ENCODE measurements at places on chromosomes 1 and 21.

GRCh38 chr1:54405898-54406293 is 298 bp downstream of the SSBP3 start:
- H3K4me1 ChIP-seq = peaks cover 32% of the 10 kb centered on the region
- peak overlapping the region; percentile 96 for H3K27ac ChIP-seq
- peak; percentile 70 for DNase-seq

DNA sequence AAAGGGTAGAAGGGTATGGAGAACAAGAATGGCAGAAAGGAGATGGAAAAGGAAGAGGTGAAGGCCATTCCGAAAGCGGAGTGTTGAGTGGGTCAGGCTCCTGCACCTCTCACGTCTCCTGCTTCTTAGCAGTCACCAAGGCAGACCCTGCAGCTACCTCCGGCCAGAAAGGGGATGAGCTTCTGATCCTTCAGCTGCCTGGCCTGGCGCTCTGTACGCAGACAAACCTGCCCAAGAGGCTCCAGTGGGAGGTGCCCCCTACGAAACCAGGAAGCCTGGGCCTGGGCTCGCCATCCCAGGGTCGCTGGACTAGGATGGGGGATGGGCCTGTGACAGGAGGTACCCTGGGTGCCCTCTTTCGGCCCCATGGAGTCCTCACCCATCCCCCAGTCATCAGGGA is 3.0 kb downstream of the GPR61 start:
- H3K27ac ChIP-seq = no peak overlapping the region
- H3K27me3 ChIP-seq = no peaks in the 10 kb centered on the region
- peaks cover 13% of the 10 kb centered on the region for H3K4me1 ChIP-seq
- H3K4me3 ChIP-seq = no peak overlapping the region
- DNase-seq = no peak

- no peaks in the 10 kb centered on the region for H3K36me3 ChIP-seq
- H3K27ac ChIP-seq = no peak overlapping the region
- H3K27me3 ChIP-seq = peaks cover 58% of the 10 kb centered on the region
- H3K4me3 ChIP-seq = no peak overlapping the region
- DNase-seq = no peak
Observed at GRCh38 chr1:239995281-239995680, 96.4 kb upstream of the FMN2 start.

DNA sequence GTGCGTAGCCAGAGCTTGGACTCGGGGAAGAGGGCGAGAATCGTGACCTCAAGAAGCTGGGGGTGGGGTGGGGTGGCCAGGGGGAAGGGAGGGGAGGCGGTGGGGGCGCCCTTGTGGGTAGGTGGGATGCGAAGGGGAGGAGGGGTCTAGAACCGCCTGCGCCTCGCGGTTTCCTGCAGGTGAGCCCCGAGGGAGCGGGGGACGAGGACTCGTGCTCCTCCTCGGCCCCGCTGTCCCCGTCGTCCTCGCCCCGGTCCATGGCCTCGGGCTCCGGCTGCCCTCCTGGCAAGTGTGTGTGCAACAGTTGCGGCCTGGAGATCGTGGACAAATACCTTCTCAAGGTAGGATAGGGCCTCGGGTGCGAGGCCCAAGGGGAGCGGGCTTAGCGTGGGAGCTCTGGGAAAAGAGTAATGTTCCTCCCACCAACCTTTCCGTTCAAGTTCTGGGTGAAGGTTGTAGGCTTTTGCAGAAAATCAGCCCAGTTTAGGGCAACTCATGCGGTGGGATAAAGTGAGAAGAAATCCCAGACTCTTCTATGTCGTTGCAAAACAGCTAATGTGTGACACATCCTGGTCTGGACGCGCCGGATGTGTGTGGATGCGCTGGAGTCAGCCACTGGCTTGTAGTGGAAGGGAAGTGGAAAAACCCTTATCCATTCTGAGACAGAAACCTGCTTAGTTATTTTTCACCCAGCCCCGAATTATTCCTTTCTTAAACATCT is 2.9 kb downstream of the LHX8 start:
- no peaks in the 10 kb centered on the region for H3K36me3 ChIP-seq
- no peak overlapping the region for H3K27ac ChIP-seq
- no peak for DNase-seq
- peaks cover 4% of the 10 kb centered on the region for H3K4me1 ChIP-seq

DNA sequence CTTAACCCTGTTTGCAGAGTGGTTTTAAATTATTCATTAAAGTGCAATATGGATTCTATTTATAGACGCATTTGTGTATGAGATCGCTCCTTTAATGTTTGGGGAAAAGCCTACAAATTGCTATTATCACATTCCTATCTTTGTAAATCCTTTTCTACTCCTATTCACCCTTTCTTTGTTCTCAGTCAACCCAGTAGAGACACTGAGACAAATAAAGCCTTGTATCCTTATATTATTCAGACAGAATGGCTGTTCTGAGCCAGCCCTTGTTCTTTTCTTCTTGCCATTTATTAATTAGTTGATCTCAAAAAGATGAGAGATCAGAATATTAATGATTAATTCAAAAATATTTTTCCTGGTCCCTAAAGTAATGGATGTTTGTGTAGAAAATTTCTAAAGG is 8.4 kb downstream of the PCBP3 start:
- no peaks in the 10 kb centered on the region for H3K27me3 ChIP-seq
- H3K27ac ChIP-seq = no peak overlapping the region
- no peaks in the 10 kb centered on the region for H3K4me1 ChIP-seq
- H3K36me3 ChIP-seq = no peaks in the 10 kb centered on the region
- no peak for DNase-seq

DNA sequence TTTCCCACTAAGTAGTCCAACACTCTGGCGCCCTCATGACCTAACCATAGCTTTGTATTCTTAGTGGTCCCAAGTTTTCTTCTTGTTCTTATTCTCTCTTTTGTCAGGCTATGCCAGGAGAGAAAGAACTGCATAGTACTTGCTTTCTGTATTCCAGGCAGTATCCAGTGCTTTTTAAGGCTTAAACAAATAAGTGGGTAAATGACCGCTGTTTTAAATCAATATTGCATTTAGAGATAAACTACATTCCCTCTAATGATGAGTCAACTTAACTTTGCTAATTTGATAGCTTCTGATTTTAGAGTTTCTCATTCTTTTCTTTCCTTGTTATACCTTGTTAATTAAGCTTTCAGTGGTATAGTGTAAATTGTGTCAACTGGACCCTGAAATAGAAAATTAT is 139.6 kb downstream of the ZP4 start:
- no peak overlapping the region for H3K27ac ChIP-seq
- H3K4me3 ChIP-seq = no peak overlapping the region
- H3K36me3 ChIP-seq = peaks cover 21% of the 10 kb centered on the region
- no peak for DNase-seq
- H3K27me3 ChIP-seq = no peaks in the 10 kb centered on the region

GRCh38 chr21:31281561-31281960 is 62.5 kb downstream of the TIAM1 start:
- no peak overlapping the region for H3K4me3 ChIP-seq
- peaks cover 15% of the 10 kb centered on the region for H3K4me1 ChIP-seq
- H3K27ac ChIP-seq = no peak overlapping the region
- H3K36me3 ChIP-seq = no peaks in the 10 kb centered on the region

- DNase-seq = no peak
- H3K4me1 ChIP-seq = peaks cover 24% of the 10 kb centered on the region
- H3K36me3 ChIP-seq = no peaks in the 10 kb centered on the region
- no peaks in the 10 kb centered on the region for H3K27me3 ChIP-seq
- H3K4me3 ChIP-seq = no peak overlapping the region
- no peak overlapping the region for H3K27ac ChIP-seq
Observed at GRCh38 chr1:232459826-232460225, 170.1 kb downstream of the SIPA1L2 start.

DNA sequence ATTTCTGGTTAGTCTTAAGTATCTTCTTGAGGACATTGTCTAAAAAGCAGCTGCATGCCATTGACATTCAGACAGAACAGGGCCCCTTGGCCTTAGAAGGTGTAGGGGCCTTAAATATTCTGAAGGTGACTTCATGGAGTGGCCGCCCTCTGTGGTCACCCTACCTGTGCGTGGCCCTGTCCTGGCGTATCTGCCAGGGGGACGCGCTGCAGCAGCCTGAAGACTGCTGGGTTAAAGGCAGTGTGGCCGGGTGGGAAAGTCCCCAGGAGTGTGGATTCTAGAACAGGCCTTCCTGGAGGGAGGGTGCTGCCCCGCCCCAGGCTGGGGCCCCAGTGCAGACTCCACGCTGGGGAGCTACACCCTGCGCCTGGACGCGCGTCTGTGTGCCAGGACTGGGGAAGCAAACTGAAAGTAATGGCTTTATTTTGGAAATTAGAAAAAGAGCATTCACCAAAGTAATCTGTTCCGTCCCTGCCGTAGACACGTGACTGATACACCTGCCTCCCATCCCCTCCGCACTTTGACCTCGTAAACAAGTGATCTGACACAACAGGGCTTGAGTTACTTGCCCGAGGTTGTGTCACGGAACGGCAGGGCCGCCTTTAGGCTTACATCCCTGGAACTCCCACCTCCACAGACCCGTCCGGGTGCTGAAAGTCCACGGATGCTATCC is 1.8 kb downstream of the AGPAT3 start:
- H3K4me1 ChIP-seq = peaks cover 14% of the 10 kb centered on the region
- no peak for DNase-seq

DNA sequence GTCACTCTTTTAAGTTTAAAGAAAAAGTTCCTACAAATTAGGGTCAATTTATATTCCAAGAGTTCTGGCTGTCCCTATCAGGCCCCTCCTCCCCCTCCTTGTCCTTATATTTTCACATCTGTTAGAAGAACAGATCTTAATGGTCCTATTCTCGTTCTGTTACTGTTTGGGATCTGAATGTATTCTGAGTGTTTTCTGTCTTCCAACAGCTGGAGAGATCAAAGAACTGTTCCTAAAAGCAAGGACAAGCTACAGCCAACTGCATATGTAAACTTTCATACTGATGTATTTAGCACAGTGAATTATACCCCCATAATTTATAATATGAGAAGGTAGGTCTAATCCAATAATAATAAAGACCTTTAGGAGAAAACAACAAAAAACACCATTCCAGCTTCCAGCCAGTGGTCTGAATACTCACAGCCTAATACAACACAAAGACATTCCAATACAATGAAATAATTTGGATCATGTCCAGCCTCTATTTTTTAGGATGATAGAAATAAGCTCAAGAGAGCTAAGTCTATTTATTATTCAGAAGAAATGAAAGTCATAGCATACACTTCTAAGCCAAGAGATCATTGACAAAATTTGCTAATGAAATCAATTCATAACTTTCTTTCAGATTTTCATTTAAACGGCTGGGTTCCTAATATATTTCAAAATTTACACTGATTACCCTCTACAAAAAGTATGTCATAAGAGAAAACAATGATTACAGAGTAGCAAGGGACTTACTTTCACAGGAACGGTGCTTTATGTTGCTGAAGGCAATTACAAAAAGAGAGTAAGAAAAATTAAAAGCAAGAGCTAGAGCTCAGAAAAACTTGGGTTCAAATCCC is 25.3 kb downstream of the WLS start:
- DNase-seq = no peak
- H3K36me3 ChIP-seq = no peaks in the 10 kb centered on the region
- no peaks in the 10 kb centered on the region for H3K27me3 ChIP-seq
- H3K27ac ChIP-seq = peak overlapping the region; percentile 23
- H3K4me1 ChIP-seq = peaks cover 42% of the 10 kb centered on the region

- H3K4me1 ChIP-seq = peaks cover 2% of the 10 kb centered on the region
- H3K36me3 ChIP-seq = no peaks in the 10 kb centered on the region
- H3K27me3 ChIP-seq = no peaks in the 10 kb centered on the region
- no peak overlapping the region for H3K27ac ChIP-seq
- H3K4me3 ChIP-seq = no peak overlapping the region
- DNase-seq = no peak
Observed at GRCh38 chr1:235098547-235098946, 30.1 kb downstream of the TOMM20 start.

DNA sequence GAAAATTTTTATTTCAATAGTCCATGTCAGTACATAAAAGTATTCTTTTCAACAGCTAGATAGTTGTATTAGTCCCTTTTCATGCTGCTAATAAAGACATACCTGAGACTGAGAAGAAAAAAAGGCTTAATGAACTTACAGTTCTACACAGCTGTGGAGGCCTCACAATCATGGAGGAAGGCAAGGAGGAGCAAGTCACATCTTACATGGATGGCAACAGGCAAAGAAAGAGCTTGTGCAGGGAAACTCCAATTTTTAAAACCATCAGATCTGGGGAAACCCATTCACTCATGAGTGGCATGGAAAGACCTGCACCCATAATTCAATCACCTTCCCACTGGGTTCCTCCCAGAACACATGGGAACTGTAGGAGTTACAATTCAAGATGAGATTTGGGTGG is 50.7 kb downstream of the PTGFR start:
- H3K4me3 ChIP-seq = no peak overlapping the region
- H3K4me1 ChIP-seq = no peaks in the 10 kb centered on the region

DNA sequence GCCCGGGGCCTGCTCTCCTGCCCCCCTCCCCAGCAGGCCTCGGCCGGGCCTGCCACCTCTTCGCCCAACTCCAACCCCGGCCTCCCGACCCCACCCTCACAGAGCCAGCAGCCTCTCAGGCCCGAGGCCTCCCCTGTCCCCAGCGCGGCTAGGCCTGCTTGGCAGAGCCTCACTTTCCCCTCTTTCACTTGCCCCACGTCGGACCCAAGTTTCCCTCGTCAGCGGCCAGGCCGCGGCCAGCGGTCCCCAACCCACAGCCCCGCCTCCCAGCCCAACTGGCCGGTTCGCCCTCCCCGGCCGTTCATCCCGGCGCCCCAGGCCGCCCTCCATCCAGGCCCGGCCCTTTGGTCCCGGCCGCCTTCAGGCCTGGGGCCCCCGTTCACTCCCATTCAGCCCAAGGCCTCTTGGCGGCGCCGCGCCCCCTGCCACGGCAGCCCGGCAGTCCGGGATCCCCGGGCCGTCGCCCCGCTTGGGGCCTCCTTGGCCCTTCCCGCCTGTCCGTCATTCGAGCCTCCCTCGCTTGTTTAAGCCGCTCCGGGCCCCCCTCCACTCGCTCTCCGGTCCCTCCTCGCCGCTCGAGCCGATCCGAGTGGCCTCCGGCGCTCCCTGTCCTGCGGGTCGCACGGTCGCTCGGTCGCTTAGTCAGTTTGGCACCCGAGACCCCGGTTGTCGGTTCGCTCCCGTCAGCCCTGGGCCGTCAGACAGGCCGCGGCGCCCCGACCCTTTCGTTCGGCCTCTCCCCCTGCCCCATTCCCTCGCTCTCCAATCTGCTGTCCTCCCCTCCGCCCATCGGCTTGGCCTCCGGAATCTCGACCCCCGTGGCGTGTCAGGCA is 1.4 kb downstream of the LRRC41 start:
- no peaks in the 10 kb centered on the region for H3K27me3 ChIP-seq
- H3K27ac ChIP-seq = peak overlapping the region; percentile 100
- peak; percentile 76 for DNase-seq
- peak overlapping the region; percentile 93 for H3K4me3 ChIP-seq
- H3K4me1 ChIP-seq = peaks cover 50% of the 10 kb centered on the region

- H3K36me3 ChIP-seq = no peaks in the 10 kb centered on the region
- peak overlapping the region; percentile 78 for H3K27ac ChIP-seq
- DNase-seq = no peak
- peaks cover 16% of the 10 kb centered on the region for H3K4me1 ChIP-seq
Observed at GRCh38 chr1:204348242-204348641, 11.5 kb downstream of the PLEKHA6 start.

DNA sequence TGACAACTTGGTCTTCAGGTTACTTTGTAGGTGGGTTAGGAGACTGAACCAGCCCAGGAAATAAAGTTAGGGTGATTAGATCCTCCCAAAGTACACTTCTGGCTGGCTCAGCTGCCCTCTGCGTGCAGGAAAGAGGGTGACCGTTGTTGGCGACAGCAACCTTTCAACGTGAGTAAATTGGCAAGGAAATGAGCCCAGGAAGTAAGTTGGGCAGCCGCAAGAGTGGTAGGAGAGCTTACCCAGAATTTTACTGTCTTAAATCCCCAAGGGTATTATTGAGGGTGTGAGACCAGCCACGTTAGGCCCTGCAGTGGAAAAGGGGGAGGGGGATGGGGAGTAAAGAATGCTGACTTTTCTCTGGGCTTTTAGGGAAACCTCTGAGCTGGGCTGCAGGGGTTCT is 1.6 kb downstream of the TENT5C start:
- H3K4me3 ChIP-seq = peak overlapping the region; percentile 78
- H3K36me3 ChIP-seq = no peaks in the 10 kb centered on the region
- no peak for DNase-seq
- H3K4me1 ChIP-seq = peaks cover 46% of the 10 kb centered on the region
- H3K27me3 ChIP-seq = no peaks in the 10 kb centered on the region

Data from heart left ventricle (tissue), 16 donors.